ENCODE measurements at places on chromosomes 12 and 14. TPM values are rescaled to one million over a fixed set of nuclear protein-coding genes. Genes with fewer than 3 reads are reported as not detected.

DNA sequence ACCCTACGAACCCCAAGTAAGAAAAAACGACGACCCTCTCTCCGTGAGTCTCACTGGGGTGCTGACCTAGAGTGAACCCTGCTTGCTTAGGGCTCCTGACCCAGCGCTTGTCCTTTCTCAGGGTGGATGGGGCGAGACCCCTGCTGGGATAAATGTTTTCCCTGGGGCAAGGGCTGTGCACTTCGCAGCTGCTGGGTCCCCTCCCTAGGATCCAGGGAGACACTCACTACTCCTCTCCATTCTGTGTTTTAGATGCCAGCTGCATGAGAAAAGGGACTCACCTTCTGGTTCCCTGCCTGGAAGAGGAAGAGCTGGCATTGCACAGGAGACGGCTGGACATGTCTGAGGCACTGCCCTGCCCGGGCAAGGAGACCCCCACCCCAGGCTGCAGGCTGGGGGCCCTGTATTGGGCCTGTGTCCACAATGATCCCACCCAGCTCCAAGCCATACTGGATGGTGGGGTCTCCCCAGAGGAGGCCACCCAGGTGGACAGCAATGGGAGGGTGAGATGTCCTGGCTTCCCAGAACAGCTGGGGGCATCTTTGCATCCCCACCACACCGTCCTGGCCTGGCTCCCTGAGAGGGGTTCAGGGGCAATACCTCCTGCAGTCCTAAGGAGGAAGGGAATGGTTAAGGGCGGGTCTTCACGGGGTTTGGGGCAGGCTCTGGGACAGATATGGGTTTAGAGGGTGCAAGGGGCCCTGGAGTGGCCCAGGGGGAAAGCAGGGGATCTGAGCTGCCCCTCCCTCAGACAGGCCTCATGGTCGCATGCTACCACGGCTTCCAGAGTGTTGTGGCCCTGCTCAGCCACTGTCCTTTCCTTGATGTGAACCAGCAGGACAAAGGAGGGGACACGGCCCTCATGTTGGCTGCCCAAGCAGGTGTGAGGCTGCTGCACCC lies 663 bp downstream of the ANKRD33 start:
- DNase-seq = no peak

DNA sequence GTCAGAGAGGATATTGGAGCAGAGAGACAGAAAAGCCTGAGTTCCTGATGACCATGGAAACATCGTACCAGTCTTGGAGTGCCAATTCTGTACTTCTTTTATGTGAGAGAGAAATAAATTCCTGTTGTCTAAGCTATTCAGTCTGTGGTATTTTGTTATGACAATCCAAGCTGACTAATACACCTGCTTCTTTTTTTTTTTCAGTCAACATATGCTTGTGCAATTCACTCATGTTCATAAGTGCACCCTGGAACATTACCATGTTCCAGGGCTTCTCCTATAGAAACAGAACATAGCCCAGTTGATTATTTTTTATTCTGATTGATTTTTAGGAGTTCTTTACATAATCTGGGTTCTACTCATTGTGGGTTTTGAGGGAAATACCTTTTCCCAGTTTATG lies 1.7 kb upstream of the CHPT1 start:
- DNase-seq = peak; percentile 49

Gene P2RX7
- total RNA-seq = 2.8 TPM

GRCh38 chr14:37731094-37731493 lies 135.7 kb downstream of the TTC6 start:
- no peak for DNase-seq

Gene KRT80
- total RNA-seq = 52.7 TPM

DNA sequence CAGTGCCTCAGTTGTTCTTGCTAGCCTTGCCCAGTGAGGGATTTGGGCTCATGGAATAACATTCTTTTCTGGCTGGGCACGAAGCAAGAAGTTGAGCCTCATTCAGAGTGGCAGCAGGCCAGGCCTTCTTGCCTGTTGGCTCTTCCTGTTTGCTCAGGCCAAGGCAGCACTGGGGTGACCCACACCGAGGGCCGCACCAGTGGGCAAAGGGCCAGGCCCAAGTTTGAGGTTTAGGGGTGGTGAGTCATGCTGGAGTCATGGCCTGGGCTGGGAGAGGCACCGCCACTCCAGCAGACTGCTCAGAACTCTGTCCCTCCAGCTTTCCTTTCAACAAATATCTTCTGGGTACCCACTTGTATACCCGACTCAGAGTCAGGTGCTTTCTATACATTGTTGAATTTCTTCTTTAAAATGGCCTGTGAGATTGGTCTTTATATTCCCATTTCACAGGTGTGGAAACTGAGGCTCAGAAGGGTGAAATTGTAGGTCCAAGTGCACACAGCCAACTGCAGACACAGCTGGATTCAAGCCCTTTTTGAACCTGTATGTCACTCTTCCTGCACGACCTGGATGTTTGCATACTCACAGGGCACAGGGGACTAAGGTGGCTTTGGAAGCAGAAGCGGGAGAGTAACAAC lies 279.4 kb downstream of the FOXN3 start:
- DNase-seq = peak; percentile 96

DNA sequence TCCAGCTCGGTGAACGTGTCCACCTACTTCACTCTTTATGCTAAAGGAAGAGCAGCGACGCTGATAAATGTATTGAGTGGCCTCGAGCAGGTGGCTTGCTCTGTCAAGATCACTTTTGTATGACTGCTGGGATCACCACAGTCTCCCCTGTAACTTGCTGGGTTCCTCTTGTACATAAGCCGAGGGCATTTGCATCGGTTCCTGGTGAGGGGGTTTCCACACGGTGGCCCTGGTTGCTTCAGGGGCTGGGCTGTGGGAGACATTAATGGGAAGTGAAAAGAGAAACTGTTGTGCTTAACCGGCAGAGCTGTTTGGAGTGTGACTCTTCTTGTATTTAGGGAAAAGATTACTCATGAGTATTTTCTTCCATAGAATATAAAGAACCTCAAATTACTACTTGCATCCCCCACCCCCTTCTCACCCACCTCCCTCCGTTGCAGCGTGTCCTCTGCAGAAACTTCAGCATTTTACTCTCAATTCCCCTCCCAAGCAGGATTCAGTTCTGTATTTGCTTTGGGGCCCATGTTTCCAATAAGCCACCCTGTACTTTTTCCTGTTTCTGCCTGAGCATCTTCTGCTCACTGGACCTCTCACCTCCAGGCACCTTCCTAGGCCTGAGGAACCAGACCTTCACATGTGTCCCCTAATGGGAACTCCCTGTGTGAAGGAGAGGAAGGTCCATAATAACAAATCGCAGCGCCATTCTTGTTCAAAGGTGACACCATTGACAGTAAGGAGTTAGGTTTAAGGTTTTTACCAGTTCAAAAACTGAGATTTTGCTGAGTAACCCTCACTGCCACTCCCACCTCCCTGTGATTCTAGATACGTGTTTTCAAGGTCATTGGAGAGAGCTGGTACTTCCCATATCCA lies 187.0 kb downstream of the ETV6 start:
- DNase-seq = no peak

Gene ACSS3
- 2.6 TPM for total RNA-seq

DNA sequence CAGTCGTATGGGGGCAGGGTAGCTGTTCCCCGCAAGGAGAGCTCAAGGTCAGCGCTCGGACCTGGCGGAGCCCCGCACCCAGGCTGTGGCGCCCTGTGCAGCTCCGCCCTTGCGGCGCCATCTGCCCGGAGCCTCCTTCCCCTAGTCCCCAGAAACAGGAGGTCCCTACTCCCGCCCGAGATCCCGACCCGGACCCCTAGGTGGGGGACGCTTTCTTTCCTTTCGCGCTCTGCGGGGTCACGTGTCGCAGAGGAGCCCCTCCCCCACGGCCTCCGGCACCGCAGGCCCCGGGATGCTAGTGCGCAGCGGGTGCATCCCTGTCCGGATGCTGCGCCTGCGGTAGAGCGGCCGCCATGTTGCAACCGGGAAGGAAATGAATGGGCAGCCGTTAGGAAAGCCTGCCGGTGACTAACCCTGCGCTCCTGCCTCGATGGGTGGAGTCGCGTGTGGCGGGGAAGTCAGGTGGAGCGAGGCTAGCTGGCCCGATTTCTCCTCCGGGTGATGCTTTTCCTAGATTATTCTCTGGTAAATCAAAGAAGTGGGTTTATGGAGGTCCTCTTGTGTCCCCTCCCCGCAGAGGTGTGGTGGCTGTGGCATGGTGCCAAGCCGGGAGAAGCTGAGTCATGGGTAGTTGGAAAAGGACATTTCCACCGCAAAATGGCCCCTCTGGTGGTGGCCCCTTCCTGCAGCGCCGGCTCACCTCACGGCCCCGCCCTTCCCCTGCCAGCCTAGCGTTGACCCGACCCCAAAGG lies 804 bp downstream of the GAPDH start:
- DNase-seq = peak; percentile 62

DNA sequence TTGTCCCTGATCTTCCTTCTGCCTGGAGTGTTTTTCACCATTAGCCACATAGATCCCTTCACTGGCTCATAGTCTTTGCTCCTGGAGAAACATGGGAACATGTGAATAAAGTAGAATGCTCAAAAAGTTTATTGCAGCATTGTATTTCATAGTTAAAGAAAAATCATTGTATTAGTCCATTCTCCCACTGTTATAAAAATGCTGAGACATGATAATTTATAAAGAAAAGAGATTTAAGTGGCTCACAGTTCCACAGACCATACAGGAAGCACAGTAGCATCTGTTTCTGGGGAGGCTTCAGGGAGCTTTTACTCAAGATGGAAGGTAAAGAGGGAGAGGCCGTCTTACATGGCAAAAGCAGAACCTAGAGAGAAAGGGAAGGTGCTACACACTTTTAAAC lies 238.3 kb upstream of the OR4E1 start:
- no peak for DNase-seq

Gene ZNF664
- 58.7 TPM for total RNA-seq

DNA sequence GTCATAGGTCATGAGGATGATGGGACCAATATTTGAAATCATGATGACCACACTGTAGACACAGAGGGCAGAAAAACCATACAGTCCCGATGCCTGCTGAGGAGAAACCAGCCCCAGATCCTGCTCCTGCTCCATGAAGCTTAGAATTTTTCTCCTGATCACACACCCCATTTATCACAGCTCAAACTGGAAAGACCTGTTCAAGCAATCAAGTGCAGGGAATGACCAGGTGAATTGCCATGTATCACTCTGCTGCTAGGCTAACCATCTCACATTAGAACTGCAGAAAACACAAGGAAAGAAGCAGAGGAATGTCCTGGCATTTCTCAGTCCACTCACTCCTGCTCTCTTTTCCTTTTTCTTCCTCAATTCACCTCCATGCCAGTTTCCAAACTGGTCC lies 18.1 kb downstream of the MANSC1 start:
- no peak for DNase-seq

DNA sequence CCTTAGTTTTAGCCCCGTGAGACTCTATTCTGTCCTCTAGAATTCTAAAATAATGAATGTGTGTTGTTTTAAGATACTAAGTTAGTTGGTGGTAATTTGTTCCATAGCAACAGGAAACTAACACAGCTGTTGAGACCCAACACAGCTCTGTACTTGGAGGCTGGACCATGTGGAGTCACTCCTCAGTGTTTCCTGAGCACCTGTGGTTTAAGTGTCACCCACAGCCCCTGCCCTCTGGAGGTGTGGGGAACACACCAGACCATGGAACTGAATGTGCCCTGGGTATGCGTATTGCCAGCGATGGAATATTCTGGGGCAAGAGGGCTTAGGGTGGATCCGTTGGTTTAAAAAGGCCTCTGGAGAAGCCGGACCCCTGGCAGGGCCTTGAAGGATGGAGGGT lies 16.6 kb upstream of the GPR68 start:
- no peak for DNase-seq

- DNase-seq = no peak
Measured at GRCh38 chr12:12811343-12811742, 1.8 kb upstream of the DDX47 start.

Gene GLS2
- total RNA-seq = 0.32 TPM

DNA sequence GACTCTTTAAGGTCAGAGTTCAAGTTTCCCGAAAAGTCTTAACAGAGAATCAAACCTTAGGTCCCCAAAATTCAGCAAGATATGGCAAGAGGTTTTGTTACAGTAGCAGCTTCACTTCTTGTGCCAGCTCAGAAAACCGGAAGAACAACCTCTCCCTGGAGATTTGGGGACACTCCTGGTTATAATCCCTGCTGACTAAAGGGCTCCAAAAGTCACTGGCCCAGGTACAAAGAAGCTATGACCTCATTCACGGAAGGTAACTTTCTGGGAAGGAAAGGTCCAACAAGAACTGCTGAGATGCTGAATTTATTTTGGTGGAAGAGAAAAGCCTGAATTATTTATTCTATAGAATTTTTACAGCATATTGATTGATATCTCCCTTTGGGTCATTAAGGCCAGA lies 55.6 kb upstream of the DIO2 start:
- no peak for DNase-seq

- peak; percentile 70 for DNase-seq
Measured at GRCh38 chr14:55301437-55302121, 30.4 kb downstream of the FBXO34 start.

GRCh38 chr14:103418481-103418818 lies 33.2 kb downstream of the MARK3 start:
- peak; percentile 55 for DNase-seq

- no peak for DNase-seq
Measured at GRCh38 chr14:20035449-20035848, 389 bp downstream of the OR4K13 start.

Gene MIP
- 0.15 TPM for total RNA-seq

- DNase-seq = no peak
Measured at GRCh38 chr12:131280426-131280825, 326.7 kb downstream of the ADGRD1 start.

Gene FAM186B
- not detected for total RNA-seq

Gene SCNN1A
- total RNA-seq = 1.5 TPM

DNA sequence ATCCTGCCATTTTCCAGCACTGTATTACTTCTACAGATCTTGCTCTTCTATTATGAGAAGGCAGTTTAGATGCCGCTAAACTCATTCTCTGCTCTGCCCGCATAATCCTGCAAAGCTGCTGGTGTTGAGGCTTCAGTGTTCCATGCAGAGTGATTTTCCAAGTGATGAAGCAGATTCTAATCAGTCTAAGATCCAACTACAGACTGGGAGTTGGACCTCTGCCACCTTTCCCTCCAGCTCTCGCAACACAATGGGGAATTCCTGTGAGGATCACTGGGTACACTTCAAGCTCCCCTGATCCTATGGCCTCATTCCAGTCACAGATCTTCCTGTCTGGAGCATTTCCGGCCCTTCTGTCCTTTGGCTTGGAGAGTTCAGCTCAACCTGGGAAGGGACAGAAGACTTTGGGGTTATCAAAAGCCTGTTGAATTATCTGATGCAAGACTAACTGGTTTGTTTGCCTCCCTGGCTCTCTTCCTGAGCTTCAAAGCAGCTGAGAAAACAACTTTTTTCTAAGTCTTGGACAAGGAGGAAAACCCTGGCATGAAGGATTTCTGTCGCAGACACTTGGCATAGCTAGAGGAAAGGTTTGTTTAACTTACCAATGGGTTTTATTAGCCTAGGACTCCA lies 333.9 kb downstream of the ZFP36L1 start:
- peak; percentile 95 for DNase-seq

GRCh38 chr12:24788886-24789285 lies 160.0 kb downstream of the BCAT1 start:
- peak; percentile 61 for DNase-seq

Gene MYF6
- not detected for total RNA-seq

DNA sequence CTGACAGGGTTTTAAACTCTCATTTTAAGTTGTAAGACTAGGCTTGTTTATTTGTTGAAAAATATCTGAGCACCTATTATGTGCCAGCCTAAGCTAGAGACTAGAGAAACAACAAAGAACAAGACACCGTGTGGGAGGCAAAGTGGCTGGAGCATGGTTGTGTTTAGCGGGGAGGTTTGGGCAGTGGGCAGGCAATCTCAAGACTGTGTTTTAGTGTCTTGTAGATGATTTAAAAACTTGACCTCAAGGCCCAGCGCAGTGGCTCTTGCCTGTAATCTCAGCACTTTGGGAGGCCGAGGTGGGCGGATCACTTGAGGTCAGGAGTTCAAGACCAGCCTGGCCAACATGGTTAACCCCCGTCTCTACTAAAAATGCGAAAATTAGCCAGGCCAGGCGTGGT lies 7.8 kb downstream of the RPL36AL start:
- DNase-seq = no peak

All from M059J (cell line).